Femur (tissue), 1 donor: ENCODE measurements at places on chromosomes 5 and 9.

GRCh38 chr9:89883401-89884341 is 278.9 kb downstream of the GADD45G start:
- no peak for DNase-seq

GRCh38 chr9:128886211-128886891 is 4.4 kb downstream of the LRRC8A start:
- no peak for DNase-seq

DNA sequence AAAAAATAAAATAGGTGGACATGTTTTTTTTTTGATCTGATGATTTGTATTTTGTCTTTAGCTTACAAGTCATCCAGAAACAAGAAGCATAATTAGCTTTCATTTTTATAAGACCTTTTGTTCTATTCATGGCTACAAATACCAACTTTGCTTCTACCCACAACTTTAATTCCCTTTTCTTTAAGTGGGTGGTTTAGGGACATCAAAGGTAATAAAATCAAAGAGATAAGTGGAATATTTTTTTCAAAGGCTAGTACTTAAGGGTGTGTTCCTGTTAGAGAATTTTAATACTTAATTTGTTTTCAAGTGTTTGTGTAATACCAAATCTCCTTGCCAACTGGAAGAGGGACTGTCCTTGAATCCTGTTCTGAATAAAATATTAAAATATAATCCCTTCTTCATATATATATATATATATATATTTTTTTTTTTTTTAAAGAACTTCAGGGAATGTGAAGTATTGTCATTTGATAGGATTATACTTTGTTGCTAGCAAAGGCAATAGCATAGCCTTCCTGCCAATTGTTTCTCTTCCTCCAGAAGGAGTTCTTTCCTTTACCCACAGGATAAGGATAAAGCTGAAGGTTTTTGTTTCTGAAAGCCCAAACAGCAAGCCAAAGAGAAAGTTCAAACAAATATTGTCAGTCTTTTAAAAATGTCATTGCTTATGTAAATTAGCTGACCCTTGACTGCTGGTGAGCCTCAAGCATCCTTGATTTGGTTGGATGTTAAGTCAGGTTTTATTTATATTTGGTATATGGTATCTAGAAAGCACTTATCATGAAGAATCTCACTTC is 108.9 kb downstream of the PAM start:
- DNase-seq: no peak

- no peak for DNase-seq
Measured at GRCh38 chr5:170217831-170218230, 15.0 kb upstream of the C5orf58 start.

GRCh38 chr9:109745335-109746283 is 34.4 kb upstream of the PALM2AKAP2 start:
- peak; percentile 56 for DNase-seq

DNA sequence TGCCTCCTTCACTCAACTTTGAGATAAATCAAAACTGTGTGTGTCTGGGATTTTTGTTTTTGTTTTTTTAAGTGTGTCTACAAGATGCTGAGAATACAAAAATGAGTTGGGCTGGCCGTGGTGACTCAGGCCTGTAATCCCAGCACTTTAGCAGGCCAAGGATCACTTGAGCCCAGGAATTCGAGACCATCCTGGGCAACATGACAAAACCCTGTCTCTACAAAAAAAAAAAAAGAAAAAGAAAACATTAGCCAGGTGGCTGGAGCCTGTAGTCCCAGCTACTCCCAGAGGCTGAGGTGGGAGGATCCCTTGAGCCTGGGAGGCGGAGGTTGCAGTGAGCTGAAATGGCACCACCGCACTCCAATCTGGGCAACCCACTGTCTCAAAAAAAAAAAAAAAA is 21.0 kb downstream of the HNRNPK start:
- DNase-seq: no peak

GRCh38 chr5:72364171-72364570 is 44.0 kb downstream of the PTCD2 start:
- DNase-seq: no peak

- DNase-seq: no peak
Measured at GRCh38 chr5:60687927-60688720, 11.8 kb downstream of the DEPDC1B start.

- peak; percentile 70 for DNase-seq
Measured at GRCh38 chr9:87494970-87495471, 2.6 kb upstream of the DAPK1 start.

GRCh38 chr5:100186181-100186580 is 349.0 kb upstream of the FAM174A start:
- no peak for DNase-seq

GRCh38 chr5:172356047-172356446 is 72.5 kb upstream of the UBTD2 start:
- DNase-seq: no peak

GRCh38 chr9:8963885-8964284 is 1164.3 kb upstream of the DMAC1 start:
- no peak for DNase-seq

DNA sequence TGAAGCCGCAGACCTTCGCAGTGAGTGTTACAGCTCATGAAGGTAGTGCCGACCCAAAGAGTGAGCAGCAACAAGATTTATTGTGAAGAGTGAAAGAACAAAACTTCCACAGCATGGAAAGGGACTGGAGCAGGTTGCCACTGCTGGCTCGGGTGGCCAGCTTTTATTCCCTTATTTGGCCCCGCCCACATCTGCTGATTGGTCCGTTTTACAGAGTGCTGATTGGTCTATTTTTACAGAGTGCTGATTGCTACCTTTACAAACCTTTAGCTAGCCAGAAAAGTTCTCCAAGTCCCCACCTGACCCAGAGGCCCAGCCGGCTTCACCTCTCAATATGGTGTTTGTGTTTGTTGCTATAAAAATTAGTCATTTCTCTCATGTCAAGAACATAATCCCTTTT is 49.7 kb downstream of the RECK start:
- no peak for DNase-seq

DNA sequence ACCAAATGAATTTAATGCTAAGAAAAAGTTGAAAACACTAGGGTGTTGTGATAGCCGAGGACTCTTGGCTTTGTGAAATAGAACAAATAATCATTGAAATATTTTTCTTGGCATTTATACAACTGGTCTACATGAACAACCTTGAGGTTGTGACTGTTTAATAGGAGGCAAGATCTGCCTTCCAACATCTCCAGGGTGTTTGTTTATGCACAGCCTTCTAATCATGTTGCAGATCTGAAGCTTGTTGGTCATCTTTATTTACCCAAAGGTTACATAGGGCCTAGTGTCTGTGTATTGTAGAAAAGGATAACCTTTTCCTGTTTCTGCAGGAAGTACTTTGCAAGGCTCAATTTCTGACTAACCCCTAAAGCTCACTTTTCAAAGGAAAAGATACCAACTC is 65.2 kb upstream of the RANBP3L start:
- DNase-seq: no peak

- peak; percentile 35 for DNase-seq
Measured at GRCh38 chr9:82894961-82895821, 167.8 kb downstream of the RASEF start.

- no peak for DNase-seq
Measured at GRCh38 chr5:144913661-144914060, 743.0 kb downstream of the KCTD16 start.

GRCh38 chr5:75534734-75535133 is 23.0 kb downstream of the POLK start:
- no peak for DNase-seq

GRCh38 chr9:107989544-107989943 is 500.0 kb upstream of the KLF4 start:
- DNase-seq: no peak

DNA sequence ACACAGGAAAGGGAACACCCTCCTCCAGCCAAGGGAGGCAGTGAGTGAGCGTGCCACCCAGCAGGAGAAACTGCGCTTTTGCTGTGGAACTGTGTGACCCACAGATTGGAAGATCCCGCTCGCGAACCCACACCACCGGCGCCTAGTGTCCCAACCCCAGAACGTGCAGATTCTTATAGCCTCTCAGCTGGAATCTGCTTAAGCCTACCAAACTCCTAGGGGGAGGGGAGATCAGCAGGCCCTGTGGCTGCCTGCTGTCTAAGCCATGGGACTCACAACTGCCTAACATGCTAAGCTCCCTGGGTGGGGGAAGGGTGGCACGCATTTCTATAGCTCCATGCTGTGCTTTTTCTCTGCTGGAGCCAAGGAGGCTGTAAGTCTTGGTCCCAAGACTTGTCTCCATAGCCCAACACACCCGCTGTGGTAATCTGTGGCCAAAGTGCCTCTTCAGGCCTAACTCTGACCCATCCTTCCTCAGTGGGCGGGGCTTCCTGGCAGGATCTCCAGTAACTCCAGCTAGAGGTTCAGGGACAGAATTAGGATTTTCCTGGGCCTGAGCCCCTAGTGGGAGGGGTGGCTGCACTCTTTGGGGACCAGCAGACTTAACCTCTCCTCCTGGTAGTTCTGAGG is 485.0 kb downstream of the TAF11L14 start:
- no peak for DNase-seq

GRCh38 chr5:35066260-35066795 is 18.6 kb upstream of the AGXT2 start:
- DNase-seq: no peak

- DNase-seq: no peak
Measured at GRCh38 chr5:5101676-5102075, 38.5 kb upstream of the ADAMTS16 start.

GRCh38 chr9:137813167-137813566 is 64.4 kb upstream of the CACNA1B start:
- no peak for DNase-seq
